A549 treated with DMSO at 1 μM for 4 hours (cell line): ENCODE measurements at places on chromosomes 7 and 10. TPM values are rescaled to one million over a fixed set of nuclear protein-coding genes. Genes with fewer than 3 reads are reported as not detected.

OR6V1 gene
- not detected in 5 replicates for total RNA-seq

ARHGAP12 gene
- 20.0 to 24.7 TPM (median 23.5 TPM) in 5 replicates for total RNA-seq

EPO gene
- total RNA-seq, result 0.07 to 0.09 TPM in 2 of 5 replicates, not detected in the others

SPDYE5 gene
- not detected in 5 replicates for total RNA-seq

CAV1 gene
- total RNA-seq, result 403 to 499 TPM (median 459 TPM) in 5 replicates

HOXA9 gene
- 0.44 to 0.78 TPM (median 0.74 TPM) in 5 replicates for total RNA-seq

HERC4 gene
- 48.1 to 81.0 TPM (median 63.8 TPM) in 5 replicates for total RNA-seq

CLDN3 gene
- 1.6 to 3.7 TPM (median 2.8 TPM) in 5 replicates for total RNA-seq

OPALIN gene
- not detected in 5 replicates for total RNA-seq

CALHM3 gene
- 0.30 to 0.53 TPM (median 0.45 TPM) in 5 replicates for total RNA-seq

SFMBT2 gene
- total RNA-seq, result 11.4 to 14.9 TPM (median 13.5 TPM) in 5 replicates

ING3 gene
- 5.1 to 7.0 TPM (median 6.0 TPM) in 5 replicates for total RNA-seq

HIF1AN gene
- 14.1 to 23.0 TPM (median 20.9 TPM) in 5 replicates for total RNA-seq

FBXL13 gene
- 0.26 to 0.59 TPM (median 0.39 TPM) in 5 replicates for total RNA-seq

SORCS1 gene
- total RNA-seq, result not detected in 5 replicates

RTKN2 gene
- 0.83 to 1.2 TPM (median 1.1 TPM) in 5 replicates for total RNA-seq

NUPR2 gene
- not detected in 5 replicates for total RNA-seq

SPAM1 gene
- not detected in 5 replicates for total RNA-seq

AZGP1 gene
- 0.23 TPM in 1 of 5 replicates, not detected in the others for total RNA-seq

SMIM30 gene
- 30.0 to 38.7 TPM (median 34.9 TPM) in 5 replicates for total RNA-seq

PRF1 gene
- not detected in 5 replicates for total RNA-seq

PLAC9 gene
- total RNA-seq, result 0.28 TPM in 1 of 5 replicates, not detected in the others

UPK3BL1 gene
- total RNA-seq, result 10.2 to 17.4 TPM (median 14.0 TPM) in 5 replicates

IL2RA gene
- not detected in 5 replicates for total RNA-seq

NMT2 gene
- total RNA-seq, result 24.3 to 29.8 TPM (median 27.0 TPM) in 5 replicates

DMBT1 gene
- total RNA-seq, result 0.03 to 0.06 TPM (median 0.04 TPM) in 4 of 5 replicates, not detected in the other

GLUD1 gene
- 90.5 to 107 TPM (median 101 TPM) in 5 replicates for total RNA-seq

OGDH gene
- total RNA-seq, result 25.9 to 34.0 TPM (median 30.9 TPM) in 5 replicates

OR2A1 gene
- not detected in 5 replicates for total RNA-seq

RAMP3 gene
- not detected in 5 replicates for total RNA-seq

FBXW4 gene
- total RNA-seq, result 19.8 to 25.7 TPM (median 20.7 TPM) in 5 replicates

ZNF775 gene
- 4.1 to 7.5 TPM (median 5.7 TPM) in 5 replicates for total RNA-seq

CDK14 gene
- 0.08 to 0.37 TPM (median 0.31 TPM) in 5 replicates for total RNA-seq
